ENCODE measurements at places on chromosomes 3 and 15.

GRCh38 chr15:92696096-92696495 lies 40.5 kb upstream of the FAM174B start:
- DNase-seq: no peak

GRCh38 chr3:134998855-134999254 lies 203.8 kb downstream of the EPHB1 start:
- DNase-seq: no peak

DNA sequence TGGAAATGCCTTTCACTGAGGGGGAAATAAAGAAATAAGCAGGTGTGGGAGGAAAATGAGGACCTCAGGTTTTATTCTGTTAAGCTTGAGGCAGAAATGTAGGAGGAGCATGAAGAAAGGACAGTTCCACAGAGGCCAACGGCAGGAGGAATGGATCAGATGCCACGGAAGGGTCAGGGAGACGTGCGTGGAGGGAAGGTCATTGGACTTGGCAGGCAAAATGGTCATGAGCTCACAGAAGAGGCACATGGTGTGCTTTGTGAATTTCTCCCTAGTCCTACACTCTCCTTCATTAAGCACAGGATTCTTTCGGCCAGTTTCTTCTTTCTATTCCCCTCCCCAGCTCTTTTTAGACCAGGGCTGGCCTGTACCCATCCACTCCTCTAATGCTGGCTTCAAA lies 32.5 kb upstream of the THSD4 start:
- DNase-seq: no peak

DNA sequence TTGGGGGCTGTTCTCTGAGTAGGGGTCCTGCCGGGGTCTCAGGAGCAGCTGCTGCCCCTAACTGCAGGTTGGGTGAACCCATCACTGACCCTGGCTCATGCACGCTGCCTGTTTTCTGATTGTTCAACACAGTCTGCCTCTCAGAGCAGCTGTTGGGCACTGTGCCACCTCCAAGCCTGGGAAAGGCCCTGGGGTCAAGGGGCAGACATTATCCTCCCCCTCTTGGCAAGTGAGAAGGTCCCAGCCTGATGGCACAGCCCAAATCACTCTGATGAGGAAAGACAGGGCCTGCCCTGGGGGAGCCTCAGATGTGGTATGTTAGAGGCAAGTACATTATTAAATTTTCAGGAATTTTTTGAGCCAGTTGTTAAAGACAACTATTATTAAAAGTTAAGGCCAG lies 14.1 kb upstream of the GNAT1 start:
- no peak for DNase-seq

DNA sequence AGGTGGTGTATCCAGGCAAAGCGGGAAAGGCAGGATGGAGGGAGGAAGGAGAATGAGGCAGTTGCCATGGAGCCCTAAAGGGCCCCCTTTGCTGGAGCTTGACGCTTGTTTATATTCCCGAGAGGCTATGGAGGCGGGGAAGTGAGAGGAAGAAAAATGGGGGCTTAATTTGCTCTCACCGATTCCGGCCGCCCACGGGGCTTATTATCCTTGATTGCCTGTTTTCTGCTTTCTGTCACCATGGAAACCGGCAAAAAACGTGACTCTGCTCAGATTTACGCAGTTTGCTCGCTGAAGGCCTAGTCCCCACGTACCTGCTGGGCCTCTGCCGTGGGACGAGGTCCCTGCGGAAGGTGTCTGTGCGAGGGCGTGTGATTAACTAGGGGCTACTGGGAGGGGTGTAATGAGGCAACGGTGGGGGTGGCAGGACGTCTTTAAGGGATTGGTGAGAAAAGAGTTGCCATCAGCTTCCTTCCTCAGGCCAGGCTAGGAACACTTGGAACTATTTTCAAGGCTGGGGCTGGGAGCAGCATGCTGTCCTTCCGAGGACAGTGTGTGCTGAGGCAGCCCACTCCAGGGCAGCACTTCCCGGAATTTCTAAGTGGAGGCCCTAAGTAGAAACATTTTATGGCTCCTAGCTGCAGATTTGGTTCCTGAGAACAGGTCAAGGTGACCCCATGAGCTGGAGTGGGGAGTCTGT lies 110.8 kb upstream of the NDN start:
- DNase-seq: no peak

DNA sequence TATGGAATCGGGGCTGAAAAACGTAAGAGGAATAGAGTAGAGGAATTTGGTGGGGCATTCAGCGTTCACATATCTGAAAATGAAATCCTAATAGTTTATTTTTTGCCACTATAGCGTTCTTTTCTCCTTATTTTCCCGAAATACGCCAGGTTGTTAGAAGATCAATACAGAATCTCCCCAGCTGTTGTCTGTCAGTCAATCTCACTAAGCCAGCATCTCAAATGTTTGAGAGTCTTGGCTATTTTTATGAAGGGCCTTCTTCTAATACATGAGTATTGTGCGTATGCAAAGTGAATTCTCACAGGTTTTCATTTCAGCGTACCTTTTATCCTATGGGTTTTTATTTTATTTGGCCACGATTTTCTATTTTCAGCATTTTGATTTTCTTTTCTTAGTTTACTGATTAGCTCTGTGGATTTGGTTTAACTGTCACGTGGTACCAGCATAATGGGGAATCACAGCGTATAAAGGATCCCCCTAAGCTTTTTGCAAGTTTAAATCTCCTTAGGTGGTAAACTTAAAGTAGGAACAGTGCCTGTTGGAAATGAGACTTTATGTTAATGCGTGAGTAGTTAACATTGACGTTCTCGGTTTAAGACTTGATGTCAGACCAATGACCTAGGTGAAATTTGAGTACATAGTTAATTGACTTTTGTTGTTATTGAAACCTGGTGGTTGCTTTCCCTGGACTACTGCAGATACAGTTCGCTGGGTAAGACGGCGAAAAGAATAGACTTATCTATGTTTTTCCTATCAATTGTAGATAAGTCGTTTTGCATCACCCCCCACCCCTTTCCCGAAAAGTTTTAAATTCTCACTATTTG lies 1.3 kb downstream of the FXR1 start:
- DNase-seq: no peak

DNA sequence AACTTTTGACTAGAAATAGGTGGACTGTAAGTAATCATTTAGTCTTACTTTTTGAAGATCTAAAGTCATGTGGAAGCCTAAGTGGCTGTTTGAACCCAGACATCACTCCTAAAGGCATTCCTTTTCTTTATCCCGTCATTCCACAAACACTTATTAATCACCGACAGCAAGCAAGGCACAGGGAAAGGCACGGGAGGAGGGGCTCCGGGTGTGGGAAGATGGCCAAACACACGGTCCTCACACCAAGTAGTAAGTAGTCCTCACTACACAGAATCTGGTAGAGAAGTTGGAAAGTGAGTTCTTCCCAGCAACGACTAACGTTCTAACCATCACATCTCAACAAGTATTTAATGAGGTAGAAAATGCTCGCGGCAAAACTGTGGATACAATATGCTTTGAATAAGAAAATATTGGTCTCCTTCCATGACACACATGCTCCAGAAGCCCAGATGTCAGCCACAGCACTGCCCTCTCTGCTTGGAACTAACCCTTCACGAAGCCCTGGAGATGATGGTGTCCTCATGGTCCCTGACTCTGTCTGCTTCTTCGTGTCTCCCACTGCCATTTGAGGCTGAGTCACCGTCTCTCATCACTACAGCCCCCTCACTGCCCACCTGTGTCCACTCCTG lies 202.2 kb downstream of the OPA1 start:
- DNase-seq: no peak

- DNase-seq: no peak
These were observed 35.2 kb downstream of the EID1 start for GRCh38 chr15:48913141-48913540.

- no peak for DNase-seq
These were observed 827.4 kb upstream of the NR2F2 start for GRCh38 chr15:95503107-95503506.

GRCh38 chr3:187458921-187459320 lies 90.7 kb downstream of the RTP4 start:
- no peak for DNase-seq

DNA sequence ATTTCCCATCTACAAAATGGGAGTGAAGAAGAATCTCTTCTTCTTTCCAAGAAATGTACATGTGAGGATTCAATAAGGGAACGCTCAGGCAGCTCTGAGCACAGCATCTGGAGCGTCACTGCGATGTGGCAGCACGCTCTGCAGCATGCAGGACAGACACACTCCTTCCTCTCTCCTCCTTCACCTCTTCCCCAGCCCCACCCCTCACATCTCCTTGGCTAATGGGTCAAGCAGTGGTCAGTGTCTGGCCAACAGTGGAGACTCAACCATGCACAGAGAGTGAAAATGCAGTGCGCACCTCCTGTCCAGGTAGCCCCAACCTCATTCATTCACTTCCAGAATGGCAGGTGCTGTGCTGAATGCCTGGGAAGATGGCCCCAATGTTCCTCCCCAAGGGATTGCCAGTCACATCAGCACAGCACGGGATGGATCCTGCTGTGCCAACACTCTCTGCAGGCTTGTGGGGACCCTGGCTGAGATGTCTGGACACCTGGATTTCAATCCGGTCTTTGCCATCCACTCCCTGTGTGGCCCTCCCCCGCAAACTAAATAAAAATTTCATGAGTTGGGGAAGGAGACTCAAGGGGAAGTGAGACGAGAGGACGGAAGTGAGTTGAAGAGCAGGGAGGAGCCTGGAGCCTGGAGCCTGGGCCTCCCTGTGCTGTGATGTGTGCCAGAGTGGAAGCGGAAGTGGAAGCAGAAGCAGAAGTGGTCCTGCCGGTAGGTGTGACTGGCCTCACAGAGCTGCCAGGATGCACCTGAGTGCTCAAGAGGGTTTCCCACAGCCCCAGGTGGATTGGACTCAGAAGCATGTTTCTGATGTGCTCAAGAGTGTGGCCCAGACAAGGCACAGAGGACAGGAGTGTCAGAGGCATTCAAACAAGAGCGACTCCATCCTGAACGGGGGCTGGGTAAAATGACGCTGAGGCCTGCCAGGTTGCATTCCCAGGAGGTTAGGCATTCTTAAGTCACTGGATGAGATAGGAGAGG lies 163.9 kb downstream of the SMAD6 start:
- DNase-seq: no peak

- DNase-seq: no peak
These were observed 15.7 kb downstream of the LYZL4 start for GRCh38 chr3:42394579-42395288.

DNA sequence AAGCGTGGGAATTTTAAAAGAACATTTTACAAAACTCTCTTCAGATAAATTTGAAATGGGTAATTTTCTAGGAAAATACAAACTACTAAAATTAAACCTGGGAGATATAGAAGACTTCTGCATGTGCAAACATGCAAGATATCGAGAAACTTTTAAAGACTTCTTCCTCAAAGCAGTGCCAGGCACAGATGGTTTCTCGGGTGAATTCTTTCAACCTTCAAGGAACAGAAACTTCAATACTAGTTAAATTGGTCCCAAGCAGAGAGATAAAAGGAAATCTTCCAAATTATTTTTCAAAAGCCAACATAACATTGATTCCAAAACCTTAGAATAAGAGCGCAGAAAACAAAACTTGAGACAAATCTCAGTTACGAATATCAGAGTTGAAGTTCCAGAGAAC lies 732.7 kb downstream of the PDCD6IP start:
- no peak for DNase-seq

- no peak for DNase-seq
These were observed 52.1 kb upstream of the EPHB1 start for GRCh38 chr3:134743006-134743405.

GRCh38 chr3:143302638-143303171 lies 183.1 kb downstream of the CHST2 start:
- no peak for DNase-seq
